Effector memory CD8-positive, alpha-beta T cell (primary cell): ENCODE measurements at places on chromosomes 5 and 9.

DNA sequence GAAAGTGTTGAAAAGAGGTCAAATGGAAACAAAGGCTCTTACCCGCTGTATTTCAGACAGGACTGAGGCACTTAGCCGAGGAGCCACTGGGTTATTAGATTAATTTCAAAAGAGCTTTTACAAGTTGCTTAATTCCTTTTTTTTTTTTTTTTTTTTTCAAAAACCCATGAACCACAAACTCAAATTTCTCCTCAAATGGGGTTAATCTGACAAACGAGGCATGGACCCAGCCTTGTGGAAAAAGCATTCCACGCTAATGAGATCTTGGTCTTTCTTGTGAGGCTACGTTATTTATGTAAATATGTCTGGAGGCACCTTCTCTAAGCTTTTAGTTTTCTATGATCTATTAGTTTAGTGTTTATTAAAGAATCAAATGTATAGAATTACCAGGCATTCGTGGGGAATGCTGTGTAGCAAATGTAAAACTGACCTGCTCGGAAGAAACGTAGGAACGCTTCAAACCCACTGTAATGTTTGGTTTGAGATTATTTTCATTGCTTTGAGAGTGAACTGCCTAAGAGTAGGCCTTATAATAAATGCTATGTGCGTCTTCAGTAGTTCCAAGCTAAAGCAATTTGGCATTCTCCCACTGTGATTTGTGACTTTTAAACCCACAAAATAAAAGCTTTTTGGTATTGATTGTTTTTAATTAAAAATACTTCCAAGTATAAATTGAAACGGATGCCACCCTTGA, 134.7 kb downstream of the CDH6 start:
- no peak for DNase-seq

DNA sequence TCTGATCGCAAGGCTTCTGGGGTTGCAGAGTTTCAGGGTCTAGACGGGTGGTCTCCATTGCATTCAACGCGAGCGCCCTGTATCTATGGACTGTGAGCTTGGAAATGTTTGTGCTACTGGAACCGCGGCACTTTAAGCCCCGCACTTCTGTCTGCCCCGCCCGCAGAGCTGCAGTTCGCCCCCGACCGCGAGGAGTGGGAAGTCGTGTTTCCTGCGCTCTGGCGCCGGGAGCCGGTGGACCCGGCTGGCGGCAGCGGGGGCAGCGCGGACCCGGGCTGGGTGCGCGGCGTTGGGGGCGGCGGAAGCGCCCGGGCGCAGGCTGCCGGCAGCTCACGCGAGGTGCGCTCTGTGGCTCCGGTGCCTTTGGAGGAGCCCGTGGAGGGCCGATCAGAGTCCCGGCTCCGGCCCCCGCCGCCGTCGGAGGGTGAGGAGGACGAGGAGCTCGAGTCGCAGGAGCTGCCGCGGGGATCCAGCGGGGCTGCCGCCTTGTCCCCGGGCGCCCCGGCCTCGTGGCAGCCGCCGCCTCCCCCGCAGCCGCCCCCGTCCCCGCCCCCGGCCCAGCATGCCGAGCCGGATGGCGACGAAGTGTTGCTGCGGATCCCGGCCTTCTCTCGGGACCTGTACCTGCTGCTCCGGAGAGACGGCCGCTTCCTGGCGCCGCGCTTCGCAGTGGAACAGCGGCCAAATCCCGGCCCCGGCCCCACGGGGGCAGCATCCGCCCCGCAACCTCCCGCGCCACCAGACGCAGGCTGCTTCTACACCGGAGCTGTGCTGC, 1.0 kb downstream of the ADAMTS19 start:
- no peak for DNase-seq

DNA sequence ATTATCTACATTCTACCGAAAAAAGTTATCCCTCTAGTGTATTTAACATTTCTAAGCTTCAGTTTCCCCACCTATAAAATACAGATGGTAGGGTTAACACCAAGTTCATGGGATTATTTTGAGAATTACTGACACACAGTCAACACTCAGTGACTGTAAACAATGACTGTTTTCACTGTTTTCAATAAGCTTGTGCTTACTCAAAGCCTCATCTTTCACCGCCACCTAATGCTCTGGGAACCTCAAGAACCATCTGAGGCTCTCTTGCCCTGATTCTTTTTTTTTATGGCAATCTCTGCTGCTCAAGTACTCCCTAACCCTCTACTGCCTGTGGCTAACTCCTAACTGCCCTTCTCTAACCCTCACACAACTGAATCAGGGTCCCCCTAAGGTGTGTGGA, 59.6 kb downstream of the SETX start:
- no peak for DNase-seq

GRCh38 chr9:129853614-129854013, 18.4 kb downstream of the USP20 start:
- no peak for DNase-seq

- DNase-seq = no peak
Measured at GRCh38 chr5:180197016-180197702, 11.9 kb downstream of the RASGEF1C start.

GRCh38 chr5:89981878-89982773, 427.4 kb downstream of the CETN3 start:
- DNase-seq = no peak

DNA sequence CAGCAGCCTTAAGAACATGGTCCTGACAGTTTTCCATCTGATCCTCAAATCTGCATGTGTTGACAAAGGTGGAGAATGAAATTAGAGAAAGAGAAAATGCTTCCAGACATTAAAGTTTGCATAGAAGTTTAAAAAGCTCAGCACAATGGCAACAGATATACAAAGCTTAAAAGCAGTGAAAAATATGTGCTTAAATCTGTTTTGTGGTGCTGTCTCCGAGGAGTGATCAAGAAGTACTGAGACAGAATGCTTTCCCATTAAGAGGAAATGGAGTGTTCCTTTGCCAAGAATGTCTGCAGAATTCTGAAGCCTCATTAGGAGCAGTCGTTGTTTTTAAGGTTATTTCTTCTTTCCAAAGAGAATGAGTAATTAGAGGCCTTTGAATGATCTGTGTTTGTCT, 131.4 kb downstream of the MCTP1 start:
- DNase-seq = no peak

- DNase-seq = no peak
Measured at GRCh38 chr9:27247756-27248155, 49.2 kb downstream of the EQTN start.

- DNase-seq = no peak
Measured at GRCh38 chr5:139377226-139377625, 5.9 kb downstream of the SLC23A1 start.

DNA sequence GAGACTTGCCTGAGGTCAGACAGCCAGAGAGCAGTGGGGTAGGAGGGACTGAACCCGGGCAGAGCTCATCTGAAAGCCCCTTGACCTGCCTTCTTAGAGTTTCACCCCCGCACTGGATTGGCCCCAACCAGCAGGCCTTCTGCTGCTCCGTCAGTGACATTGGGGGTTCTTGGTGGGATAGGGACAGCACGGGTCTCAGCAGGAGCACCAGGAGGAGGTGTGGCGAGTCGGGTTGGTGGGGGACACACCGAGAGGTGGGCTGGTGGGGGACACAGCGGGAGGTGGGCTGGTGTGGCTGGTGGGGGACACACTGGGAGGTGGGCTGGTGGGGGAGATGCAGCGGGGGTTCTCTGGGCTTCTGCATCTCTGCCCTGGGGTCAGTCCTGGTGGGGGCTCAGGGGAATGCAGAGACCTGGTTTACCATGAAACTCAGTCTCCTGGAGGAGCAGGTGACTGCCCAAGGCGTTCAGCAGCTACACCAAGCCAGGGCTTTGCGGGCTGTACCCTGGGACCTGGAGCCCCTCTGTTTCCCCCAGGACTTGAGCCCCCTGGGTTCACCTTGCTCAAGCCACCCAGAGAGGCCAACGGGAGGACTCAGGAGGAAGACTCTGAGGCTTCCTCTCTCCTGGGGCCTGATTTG, 28.1 kb upstream of the RNU6ATAC start:
- no peak for DNase-seq
